Chondrocyte (in vitro differentiated cells): ENCODE measurements at places on chromosomes 5 and 9. TPM values are rescaled to one million over a fixed set of nuclear protein-coding genes. Genes with fewer than 3 reads are reported as not detected.

Gene FBXL7
- total RNA-seq: 24.7 to 32.6 TPM (median 31.4 TPM) in 3 replicates

DNA sequence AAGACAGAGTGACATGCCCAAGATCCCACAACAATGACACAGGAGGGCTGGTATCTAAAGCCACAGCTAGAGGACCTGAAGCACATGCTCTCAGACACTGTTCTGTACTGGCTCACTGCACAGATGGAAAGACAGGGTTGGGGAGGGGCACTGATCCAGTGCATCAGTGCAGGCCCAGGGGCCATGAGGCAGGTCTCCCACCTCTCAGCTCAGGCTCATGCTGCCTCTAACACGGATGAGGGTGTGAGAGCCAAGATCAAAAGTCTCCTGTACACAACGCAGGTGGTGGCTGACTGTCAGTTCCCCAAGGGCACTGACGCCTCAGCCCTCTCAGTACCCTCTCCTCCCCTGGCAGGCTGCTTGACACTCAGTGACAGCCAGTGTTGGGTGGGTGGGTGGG lies 10.9 kb downstream of the RAPGEF1 start:
- no peak for DNase-seq

GRCh38 chr9:113854310-113854709 lies 21.8 kb upstream of the ZNF618 start:
- DNase-seq: no peak

Gene TEX48
- total RNA-seq: not detected in 3 replicates

DNA sequence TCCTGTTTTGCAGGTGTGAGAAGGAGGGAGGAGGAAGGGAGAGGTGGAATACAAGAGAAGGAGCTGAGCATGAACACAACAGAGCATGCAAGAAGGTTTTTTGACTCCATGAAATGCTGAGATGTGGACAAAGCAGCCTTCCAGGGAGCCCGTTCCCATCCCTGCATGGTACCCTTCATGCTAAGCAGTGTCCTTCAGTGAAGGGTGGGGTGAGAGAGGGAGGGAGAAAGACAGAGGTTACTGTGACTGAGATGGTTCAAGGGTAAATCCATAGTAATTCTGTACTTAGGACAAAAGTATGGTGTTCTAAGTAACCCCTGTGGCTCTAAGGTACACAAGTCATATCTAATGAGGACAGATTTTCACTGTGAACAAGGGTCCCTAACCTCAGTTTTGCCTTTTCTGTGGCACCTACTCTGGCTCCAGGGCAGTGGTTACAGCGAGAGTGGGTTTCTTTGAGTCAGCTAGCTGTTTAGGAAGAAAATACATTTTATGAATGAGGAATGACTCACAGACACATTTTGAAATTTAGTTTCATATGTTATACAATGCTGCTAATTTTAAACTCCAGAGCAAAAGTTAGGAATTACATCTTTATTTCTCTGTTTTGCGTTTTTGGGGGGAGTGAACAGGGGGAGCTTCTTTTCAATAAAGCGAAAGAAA lies 184.9 kb upstream of the SLC12A2 start:
- DNase-seq: no peak

Gene TSLP
- total RNA-seq: 0.20 TPM in 1 of 3 replicates, not detected in the others

Gene RNF183
- not detected in 3 replicates for total RNA-seq

Gene F2RL1
- 1.2 to 1.9 TPM (median 1.9 TPM) in 3 replicates for total RNA-seq

DNA sequence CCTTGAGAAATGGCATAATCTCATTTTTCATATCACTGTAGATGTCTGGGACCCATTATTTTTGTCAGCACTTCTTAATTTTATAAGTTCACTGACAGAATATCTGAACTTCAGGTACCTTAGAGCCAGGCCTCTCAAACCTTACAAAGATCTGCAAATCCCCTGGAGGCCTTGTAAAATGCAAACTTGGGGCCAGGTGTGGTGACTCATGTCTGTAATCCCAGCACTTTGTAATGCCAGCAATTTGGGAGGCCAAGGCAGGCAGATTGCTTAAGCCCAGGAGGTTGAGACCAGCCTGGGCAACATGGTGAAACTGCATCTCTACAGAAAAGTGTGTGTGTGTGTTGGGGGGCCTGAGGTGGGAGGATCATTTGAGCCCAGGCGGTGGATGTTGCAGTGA lies 30.8 kb downstream of the RASGRF2 start:
- DNase-seq: no peak

- no peak for DNase-seq
Measured at GRCh38 chr5:174291162-174291561, 245.7 kb downstream of the NSG2 start.

DNA sequence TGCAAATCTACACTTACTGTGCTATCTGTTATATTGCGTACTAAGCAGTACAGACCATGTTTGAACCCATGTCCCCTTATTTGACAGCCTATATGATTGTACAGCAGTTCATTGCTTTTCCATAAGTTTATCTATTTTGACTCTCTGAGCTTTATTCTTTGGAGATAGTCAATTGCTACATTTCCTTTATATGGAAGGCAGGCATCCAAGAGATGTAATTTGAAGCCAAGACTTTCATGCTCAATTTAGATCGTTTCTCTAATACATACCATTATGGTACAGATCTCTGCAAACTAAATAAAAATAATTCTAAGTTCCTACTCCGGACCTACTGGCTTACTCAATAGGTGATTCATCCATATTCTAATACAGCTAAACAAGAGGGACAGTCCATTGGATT lies 424.8 kb downstream of the TMEM38B start:
- DNase-seq: no peak

GRCh38 chr5:139652788-139653241 lies 4.7 kb downstream of the CXXC5 start:
- no peak for DNase-seq

- no peak for DNase-seq
Measured at GRCh38 chr9:101388507-101388993, 3.7 kb upstream of the BAAT start.
